Motor neuron (in vitro differentiated cells): ENCODE measurements at places on chromosomes 2 and 18. TPM values are rescaled to one million over a fixed set of nuclear protein-coding genes. Genes with fewer than 3 reads are reported as not detected.
A peak's percentile ranks its signal among the peaks of the same experiment; 100 is the strongest.

C2orf80 gene
- total RNA-seq, result 11.9 and 15.2 TPM in 2 replicates

FEV gene
- total RNA-seq, result 0.16 TPM in 1 of 2 replicates, not detected in the other

BOLL gene
- total RNA-seq, result not detected in 2 replicates

ASXL3 gene
- total RNA-seq, result 19.8 and 26.5 TPM in 2 replicates

ACVR1C gene
- 0.28 and 0.34 TPM in 2 replicates for total RNA-seq

DNA sequence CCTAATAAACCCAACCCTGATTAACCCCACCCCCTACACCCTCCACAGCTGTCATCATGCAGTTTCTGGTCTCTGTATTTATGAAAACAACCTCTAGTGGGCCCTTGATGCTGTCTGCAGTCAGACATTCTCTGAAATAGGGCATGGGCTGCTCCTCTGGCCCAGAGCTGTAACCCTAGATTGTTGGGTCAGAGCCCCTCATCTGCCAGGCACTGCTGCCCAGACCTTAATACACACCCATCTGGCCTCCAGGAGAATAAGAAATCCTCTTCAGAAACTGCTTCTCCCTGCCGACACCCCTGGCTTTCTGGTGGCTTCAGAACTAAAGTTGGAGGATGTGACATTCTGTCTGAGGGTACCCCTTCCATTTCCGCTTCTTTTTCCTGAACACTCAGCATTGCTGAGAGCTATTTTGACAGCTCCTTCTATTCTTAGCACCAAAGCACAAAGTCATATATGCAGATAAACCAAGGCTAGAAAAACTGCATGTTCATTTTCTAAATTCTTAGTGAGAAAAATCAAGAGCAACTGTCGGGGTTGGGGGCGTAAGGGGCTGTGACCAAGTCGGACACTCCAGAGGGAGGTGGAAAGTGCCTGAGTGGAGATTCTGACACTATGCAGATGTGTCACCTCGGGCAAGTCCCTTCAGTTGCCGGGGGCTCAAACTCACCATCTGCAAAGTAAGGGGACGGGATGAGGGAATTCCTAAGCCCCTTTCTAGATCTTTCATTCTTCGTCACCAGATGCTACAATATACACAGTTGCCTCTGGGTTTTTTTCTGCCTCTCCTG is 28.7 kb downstream of the SRSF7 start:
- ATAC-seq, result peak; percentile 16

DNA sequence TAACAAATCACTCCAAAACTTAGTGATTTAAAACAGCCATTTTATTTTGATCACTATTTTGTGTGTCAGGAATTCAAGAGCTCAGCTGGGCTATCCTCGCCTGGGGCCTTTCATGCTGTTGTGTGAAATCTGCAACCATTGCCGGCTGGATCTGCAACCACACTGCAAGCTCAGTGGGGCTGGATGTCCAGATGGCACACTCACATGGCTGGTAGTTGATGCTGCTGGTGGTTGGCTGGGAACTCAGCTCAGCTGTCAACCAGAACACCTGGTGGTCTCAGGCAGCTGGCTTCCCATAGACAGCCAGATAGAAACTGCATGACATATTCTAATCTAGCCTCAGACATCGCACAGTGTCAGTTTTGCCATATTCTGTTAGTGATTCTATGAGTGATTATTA is 30.6 kb upstream of the AP1S3 start:
- no peak for ATAC-seq

DNA sequence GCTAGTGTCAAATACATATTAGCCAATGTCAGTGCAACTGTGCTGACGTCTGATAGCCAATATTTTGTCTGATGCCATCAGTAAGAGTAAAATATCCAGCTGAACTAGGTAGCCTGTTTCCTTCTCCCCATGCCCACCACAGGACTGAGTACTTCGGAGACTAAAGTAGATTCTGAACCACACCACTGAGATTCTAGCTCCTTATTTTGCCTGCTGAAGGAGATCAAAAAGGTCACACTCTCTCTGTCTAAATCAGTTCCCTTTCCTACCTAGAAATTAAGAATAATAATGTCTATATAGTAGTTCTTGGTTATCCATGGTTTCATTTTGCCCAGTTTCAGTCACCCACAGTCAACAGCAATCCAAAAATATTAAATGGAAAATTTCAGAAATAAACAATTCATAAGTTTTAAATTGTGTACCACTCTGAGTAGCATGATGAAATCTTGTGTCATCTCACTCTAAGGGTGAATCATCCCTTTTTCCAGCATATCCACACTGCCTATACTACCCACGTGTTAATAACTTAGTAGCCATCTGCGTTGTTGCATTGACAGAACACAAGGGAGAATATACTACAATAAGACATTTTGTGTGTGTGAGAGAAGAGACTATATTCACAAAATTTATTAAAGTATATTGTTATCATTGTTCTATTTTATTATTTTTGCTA is 1043.3 kb upstream of the PIK3C3 start:
- peak; percentile 99 for ATAC-seq

GRCh38 chr2:98548920-98549818 is 59.1 kb downstream of the COA5 start:
- ATAC-seq, result no peak

DNA sequence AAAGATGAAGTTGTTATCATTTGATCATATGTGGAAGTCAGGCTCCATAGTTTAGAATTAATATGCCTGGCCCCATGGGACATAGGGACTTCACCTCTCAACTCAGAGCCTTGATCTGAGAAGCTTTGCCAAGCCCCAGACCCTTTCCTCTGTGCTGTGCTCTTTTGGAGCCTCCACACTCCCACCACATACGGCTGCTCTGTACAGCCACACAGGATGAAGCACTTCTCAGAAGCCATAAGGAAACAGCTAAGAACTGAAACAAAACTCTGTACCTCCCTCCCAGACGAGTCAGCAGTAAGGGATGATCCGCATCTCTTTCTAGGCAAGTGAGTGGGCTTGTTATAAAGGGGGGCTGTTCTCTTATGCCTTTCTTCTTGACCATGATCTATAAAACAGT is 66.5 kb downstream of the CAB39 start:
- no peak for ATAC-seq

- no peak for ATAC-seq
Measured at GRCh38 chr18:23574611-23575308, 11.5 kb downstream of the NPC1 start.

- no peak for ATAC-seq
Measured at GRCh38 chr2:108304975-108305374, 16.3 kb downstream of the SULT1C2 start.

GRCh38 chr18:44324361-44324760 is 356.3 kb upstream of the SETBP1 start:
- no peak for ATAC-seq

DNA sequence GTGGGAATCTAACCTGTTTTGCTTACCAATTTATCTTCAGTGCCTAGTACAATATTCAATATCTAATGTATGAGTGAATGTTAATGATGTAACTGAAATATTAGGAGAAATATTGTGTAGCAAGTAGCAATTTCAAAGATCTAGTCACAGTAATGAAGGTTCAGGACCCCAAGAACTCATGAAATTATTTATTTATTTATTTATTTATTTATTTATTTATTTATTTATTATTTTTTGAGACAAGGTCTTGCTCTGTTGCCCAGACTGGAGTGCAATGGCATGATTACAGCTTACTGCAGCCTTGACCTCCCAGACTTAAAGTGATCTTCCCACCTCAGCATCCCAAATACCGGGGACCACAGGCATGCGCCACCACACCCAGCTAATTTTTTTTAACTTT is 126.9 kb downstream of the KCNJ3 start:
- no peak for ATAC-seq

DNA sequence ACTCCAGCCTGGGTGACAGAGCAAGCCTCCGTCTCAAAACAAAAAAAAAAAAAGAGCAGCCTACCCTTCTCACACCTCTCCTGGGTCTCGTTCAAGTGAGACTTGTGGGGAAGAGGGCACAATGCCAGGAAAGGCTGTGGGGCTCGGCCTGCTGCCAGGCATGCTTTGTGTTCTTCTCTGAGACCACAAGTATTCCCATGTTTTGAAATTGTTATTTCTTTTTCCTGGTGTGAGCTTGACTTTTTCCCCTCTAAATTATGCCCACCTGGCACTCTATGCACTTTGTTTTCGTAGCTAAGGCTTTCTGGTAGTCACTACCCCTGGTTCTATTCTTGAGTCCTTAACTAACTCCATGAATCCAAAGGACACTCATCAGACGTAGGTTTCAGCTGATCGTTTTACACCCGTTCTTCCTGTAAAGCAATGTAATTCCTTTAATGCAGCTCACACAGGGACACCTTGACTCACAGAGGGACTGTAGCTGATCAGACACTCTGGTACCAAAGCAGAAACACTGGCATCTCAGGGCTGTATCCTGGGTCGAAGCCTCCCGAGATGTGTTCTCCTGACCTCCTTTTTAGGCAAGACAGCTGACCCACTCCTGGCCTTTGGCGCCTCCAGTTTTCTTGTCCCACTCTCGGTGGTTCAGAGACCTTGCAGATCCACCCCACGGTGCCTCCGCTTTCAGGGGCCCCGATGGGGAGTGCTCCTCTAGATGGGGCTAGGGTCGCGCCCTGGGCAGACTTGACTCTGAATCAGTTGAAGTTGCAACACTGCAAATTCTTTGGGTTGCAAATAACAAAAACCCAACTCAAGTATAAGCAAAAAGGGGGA is 193.3 kb upstream of the AGAP1 start:
- ATAC-seq, result no peak

DNA sequence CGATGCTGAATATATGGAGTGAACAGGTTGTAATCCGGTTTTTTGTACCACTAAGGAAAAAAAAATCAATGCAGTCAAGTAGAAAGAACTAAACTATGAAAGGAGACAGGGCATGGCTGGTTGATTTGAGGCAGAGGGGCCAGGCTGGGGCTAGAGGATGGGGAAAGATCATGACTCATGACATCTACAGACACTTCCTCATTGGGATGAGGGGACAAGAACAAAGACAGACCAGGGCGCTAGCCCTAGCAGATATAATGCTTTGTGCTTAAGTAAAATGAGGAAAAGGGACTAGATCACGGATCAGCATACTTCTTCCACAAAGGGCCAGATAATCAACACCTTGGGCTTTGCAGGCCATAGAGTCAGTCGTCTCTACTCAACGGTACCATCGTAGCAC is 55.8 kb downstream of the ST6GAL2 start:
- ATAC-seq, result no peak

DNA sequence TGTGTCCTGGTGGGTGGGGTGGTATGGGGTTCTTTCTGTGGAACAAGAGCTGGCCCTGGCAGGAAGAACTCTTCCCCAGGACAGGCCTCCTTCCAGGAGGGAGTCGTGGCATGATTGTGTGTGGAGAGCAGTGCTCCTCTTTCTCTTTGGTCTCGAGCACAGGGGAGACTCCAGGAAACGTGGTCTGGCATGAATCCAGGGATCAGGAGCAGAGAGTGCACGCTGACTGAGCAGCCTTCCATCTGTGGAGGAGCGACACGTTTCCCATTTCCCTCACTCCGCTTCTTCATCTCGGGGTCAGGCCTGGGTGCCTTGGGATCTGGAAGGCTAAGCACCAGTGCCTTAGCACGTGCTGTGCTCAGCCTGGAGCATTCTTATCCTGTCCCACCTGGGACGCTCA is 132.0 kb upstream of the HDAC4 start:
- no peak for ATAC-seq

- peak; percentile 2 for ATAC-seq
Measured at GRCh38 chr2:70089220-70089982, 2.1 kb downstream of the PCBP1 start.

GRCh38 chr2:55025627-55026026 is 24.6 kb downstream of the RTN4 start:
- no peak for ATAC-seq

DNA sequence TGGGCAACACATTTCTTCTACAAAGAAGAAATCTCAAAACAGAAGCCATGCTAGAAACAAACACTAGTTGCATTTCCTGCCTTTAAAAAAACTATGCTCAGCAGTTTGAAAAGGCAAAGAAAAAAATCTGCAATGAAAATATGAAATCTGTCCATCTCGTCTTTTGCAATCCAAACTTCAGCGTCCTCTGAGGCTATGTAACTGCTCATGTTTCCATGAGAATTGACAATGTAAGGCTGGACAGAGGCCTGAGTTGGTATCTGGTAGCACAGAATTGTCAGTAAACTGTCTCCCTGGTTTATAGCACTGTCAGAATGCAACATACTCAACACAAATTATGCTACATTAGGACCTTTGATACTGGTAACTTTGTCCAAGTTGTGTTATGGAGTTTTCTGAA is 429.9 kb downstream of the ARHGAP15 start:
- ATAC-seq, result peak; percentile 61

- ATAC-seq, result no peak
Measured at GRCh38 chr2:28004086-28004485, 113.6 kb downstream of the BABAM2 start.

DNA sequence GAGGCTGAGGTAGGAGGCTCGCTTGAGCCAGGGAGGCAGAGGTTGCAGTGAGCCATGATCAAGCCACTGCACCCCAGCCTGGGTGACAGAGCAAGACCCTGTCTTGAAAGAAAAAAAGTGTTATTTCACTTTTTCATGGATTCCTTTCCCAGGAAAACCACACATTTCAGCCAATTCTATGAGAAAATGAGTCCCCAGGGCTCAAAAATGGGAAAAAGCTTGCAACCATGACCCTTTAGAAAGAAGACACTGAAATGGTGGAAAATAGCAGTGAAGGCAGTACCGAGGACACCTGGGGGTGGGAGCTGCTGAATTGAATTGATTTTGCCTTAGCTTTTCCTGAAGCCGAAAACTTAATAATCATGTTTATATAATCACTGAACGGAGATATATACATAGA is 284.2 kb upstream of the HDAC4 start:
- ATAC-seq, result no peak

- no peak for ATAC-seq
Measured at GRCh38 chr2:20640411-20641122, 10.3 kb downstream of the HS1BP3 start.

DNA sequence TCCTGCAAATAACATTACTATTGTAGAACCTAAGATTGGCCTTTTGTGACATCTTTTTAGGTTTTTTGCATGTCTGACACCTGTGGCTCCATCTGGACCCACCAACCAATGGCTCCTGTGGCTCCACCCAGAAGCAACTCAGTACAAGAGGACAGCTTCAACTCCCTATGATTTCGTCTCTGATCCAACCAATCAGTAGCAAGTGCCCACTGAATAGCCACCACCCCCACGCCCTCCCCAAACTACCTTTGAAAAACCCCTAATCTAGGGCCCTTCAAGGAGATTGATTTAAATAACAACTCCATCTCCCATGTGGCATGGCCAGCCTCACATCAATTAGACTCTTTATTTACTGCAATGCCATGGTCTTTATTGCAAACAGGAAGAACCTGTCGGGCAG is 23.6 kb downstream of the MPP4 start:
- ATAC-seq, result no peak

GRCh38 chr2:224948859-224949258 is 93.4 kb downstream of the DOCK10 start:
- ATAC-seq, result peak; percentile 38

DNA sequence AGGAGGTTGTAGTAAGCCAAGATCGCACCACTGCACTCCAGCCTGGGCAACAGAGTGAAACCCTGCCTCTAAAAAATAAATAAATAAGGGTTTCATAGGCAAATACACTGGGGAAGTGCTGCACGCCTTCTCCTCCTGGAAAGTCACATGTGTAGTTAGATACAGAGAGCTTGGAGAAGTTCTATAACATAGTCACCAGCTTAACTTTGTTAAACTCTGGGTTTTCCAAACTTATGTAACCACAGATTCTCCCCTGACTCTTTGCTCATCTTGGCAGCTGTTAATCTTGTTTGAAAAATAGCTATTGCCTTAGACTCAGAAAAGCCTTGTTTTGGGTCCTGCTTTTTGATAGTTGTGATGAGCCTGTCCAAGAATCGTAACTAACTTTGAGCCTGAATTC is 25.2 kb downstream of the KIAA2012 start:
- ATAC-seq, result no peak
